ENCODE measurements at places on chromosomes 7 and 10. TPM values are rescaled to one million over a fixed set of nuclear protein-coding genes. Genes with fewer than 3 reads are reported as not detected.

DNA sequence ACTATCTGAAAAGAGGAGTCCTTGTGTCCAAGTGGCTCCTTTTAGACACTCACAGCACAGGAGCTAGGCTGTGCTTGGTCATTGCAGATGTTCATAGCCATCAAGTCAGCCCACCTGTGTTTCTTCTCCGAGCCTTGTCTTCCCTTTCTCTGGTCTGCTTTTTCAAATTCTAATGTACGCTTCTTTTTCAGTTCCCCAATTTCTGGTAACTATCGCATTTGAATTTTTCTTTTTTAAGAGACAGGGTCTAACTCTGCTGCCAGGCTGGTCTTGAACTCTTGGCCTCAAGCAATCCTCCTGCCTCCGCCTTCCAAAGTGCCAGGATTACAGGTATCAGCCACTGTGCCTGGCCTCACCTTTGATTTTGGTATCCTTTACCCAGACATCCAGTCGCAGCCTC is 18.9 kb downstream of the APBB1IP start:
- no peak overlapping the region for H3K4me3 ChIP-seq
- H3K4me1 ChIP-seq: no peaks in the 10 kb centered on the region
- no peak overlapping the region for H3K27ac ChIP-seq
- no peaks in the 10 kb centered on the region for H3K27me3 ChIP-seq

DNA sequence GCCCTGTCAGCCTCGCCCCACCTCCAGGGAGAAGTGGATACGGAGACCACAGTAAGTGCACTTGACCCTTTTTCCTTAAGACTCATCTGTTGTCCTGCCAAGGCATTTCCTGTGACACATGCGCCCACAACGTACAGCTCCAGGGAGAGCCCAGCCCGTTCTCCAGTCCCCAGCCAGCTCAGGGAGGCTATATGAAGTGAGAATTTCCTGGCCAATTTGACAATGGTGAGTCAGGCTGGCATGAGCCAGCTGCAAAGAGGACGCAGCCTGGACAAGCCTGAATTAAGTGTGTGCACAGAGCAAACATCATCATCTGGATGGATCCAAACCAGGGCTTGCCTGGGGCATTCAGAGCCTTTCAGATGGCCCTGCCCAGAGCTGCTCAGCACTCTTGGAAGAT is 244.8 kb downstream of the KCNMA1 start:
- H3K36me3 ChIP-seq: no peaks in the 10 kb centered on the region
- peaks cover 49% of the 10 kb centered on the region for H3K4me1 ChIP-seq
- DNase-seq: peak; percentile 98
- no peaks in the 10 kb centered on the region for H3K27me3 ChIP-seq
- H3K4me3 ChIP-seq: no peak overlapping the region

DNA sequence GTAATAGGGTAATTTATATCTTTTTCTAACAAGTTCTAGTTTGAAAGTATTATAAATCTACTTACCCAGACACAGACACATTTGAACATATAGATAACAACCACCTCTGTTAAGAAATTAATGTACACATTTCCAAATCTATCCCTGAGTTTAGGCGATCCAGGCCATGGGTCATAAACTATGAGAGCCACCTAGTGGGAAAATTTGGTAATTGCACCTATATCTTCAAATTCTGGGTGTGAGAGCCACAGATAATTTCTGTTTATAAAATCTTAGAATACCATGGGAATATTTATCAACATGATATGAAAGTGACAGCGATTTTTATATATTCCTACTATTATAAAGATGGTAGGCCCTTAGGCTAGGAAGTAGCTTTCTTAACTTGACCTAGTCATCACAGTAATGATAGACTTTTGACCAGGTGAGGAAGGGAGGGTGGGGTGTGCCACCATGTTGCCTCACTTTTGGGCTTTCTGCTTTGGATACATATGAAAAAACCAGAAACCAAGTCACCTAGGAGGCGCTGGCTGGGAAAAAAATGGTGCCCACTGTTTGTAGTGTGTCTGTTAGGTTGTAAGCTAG is 8.0 kb upstream of the EPHA1 start:
- DNase-seq: no peak
- H3K4me3 ChIP-seq: no peak overlapping the region
- peaks cover 28% of the 10 kb centered on the region for H3K4me1 ChIP-seq
- no peaks in the 10 kb centered on the region for H3K36me3 ChIP-seq
- H3K27ac ChIP-seq: peak overlapping the region; percentile 76
- H3K27me3 ChIP-seq: no peaks in the 10 kb centered on the region

GRCh38 chr7:50314836-50315592 is 10.5 kb downstream of the IKZF1 start:
- no peak overlapping the region for H3K4me3 ChIP-seq
- H3K4me1 ChIP-seq: no peaks in the 10 kb centered on the region
- DNase-seq: no peak
- H3K36me3 ChIP-seq: no peaks in the 10 kb centered on the region

- H3K4me3 ChIP-seq: no peak overlapping the region
- no peaks in the 10 kb centered on the region for H3K27me3 ChIP-seq
- no peak for DNase-seq
- H3K36me3 ChIP-seq: peaks cover 1% of the 10 kb centered on the region
- H3K27ac ChIP-seq: no peak overlapping the region
These were observed 30.3 kb downstream of the ARID5B start for GRCh38 chr10:61931620-61932332.

DNA sequence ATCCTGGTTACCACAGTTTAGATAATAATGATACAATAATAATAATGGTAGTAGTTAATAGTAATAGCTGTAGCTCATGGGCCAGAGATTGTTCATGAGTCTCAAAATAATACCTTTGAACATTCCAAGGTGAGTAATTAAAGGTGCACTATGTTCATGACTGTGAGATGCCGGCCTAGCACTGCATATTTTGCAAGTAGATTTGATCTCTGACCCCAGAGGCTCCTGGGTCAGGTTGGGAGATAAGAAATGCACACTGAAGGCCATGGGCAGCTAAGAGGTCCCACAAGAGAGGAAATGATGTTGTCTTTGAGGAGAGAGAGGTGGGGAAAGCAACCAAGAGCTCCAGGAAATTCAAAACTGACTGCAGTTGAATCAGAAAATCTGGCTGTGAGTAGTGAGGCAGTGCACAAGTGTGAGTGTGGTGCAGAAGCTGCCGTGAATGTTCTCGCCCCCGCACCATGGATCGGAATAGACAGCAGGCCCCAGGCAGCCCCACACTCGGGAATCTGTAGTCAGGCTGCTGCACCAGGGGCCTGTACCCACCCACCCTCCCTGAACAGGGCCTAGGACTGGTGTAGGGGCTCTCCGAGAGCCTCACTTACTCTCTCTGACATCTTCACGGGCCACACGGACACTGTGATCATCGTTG is 11.9 kb downstream of the CPXM2 start:
- no peak for DNase-seq
- H3K27me3 ChIP-seq: peaks cover 11% of the 10 kb centered on the region
- H3K4me3 ChIP-seq: no peak overlapping the region
- no peak overlapping the region for H3K27ac ChIP-seq
- H3K4me1 ChIP-seq: no peaks in the 10 kb centered on the region

- no peaks in the 10 kb centered on the region for H3K27me3 ChIP-seq
- no peak for DNase-seq
- no peaks in the 10 kb centered on the region for H3K36me3 ChIP-seq
- H3K27ac ChIP-seq: no peak overlapping the region
- no peak overlapping the region for H3K4me3 ChIP-seq
- H3K4me1 ChIP-seq: no peaks in the 10 kb centered on the region
These were observed 175.9 kb upstream of the TAC1 start for GRCh38 chr7:97555857-97556421.

DNA sequence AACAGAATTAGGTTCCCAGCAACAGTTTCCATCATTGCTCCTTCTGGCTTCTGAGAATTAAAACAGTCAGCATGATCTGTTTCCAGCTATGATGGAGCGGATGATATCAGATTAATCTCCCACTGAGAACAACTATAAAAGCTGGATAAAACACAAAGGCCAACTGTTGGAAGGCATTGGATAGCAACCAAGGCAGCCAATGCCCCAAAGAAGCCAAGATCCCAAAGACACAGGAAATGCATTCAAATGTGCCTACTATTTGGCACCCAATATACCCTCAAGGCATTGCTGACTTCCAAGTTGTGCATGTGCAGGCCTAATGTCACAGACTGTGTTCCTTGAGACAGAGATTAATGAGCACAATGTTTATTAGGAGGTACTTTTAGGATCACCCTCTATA is 259.3 kb downstream of the ARHGAP12 start:
- H3K4me3 ChIP-seq: no peak overlapping the region
- H3K4me1 ChIP-seq: peaks cover 5% of the 10 kb centered on the region
- no peak for DNase-seq
- H3K27me3 ChIP-seq: no peaks in the 10 kb centered on the region
- H3K27ac ChIP-seq: no peak overlapping the region

DNA sequence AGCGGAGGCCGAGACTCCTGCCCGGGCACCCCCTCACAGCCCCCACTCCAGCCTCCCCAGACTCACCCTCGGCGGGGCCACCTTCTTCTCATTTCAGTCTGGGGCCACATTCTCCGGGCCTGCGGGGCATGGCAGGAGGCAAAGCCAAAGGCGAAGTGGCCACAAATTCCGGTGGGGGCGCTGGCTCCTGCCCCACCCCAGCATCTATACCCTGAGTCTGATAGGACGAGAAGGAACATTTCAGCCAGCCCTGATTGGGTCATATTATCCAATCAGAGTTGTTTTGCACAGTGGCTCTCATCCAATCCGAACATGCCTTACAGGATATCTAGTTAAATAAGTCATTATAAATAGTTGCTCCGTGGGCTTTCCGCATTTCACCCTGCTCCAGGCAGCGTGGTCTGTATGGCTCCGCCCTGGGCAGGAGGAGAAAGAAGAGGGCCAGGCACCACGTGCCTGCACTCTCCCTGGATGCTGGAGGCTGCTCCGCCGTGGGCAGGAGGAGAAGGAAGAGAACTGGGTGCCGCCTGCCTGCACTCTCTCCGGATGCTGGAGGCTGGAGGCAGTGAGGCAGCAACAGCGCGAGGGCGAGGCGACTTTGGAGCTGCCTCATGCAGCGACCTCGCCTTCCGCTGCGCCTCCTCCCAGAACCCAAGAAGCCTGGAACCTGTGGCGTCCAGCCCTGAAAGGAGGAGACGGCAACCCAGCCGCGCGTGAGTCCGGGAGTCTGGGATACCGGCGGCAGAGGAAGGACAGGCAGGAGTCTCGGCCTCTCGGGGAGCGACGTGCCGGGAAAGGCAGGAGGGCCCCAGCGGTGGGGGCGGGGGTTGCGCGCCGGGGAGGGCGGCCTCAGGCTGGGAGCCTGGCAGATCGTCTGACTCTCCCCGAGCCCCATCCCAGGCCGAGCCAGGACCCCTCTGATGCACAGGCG is 162.9 kb downstream of the ZNF33B start:
- H3K4me3 ChIP-seq: peak overlapping the region; percentile 20
- no peaks in the 10 kb centered on the region for H3K4me1 ChIP-seq
- no peak for DNase-seq

- peak; percentile 99 for DNase-seq
- peaks cover 27% of the 10 kb centered on the region for H3K4me1 ChIP-seq
- no peaks in the 10 kb centered on the region for H3K36me3 ChIP-seq
- no peaks in the 10 kb centered on the region for H3K27me3 ChIP-seq
These were observed 102.1 kb upstream of the MDFIC start for GRCh38 chr7:114819616-114820362.

DNA sequence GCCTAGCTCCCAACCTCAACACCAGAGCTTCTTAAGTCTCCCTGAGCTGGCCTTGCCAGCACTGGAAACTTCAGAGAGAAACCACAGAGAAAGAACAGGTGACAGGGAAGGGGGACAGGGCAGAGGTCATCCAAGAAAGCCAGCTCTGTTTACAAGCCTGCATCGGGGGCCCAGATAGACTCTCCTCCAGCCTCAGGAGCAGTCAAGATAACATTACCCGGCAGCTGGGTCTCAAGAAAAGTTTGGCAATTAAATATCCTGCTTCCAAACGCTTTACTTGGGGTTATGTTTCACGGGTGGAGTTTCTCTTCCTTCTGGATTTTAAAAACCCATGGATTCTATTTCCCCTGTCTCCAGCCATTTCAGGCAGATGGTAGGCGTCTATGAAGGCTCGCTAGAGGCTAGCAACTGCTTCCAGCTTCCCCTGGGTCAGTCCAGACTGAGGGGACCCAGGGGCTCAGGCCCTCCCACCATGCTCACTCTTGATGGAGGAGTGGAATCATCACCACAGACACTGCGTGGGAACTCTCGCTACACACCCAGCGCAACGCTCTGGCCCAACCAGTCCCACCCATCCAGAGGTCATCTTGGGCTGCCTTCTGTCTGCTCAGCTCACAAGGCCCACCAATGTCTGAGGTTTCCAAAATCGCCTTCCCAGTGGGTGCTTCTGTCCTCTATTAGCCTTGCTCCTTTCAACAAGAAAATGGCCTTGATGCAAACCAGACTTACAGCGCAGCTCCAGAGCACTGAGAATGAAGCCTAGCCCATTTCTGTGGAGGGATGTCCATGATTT is 48.8 kb downstream of the SH3PXD2A start:
- no peak for DNase-seq
- H3K4me1 ChIP-seq: peaks cover 46% of the 10 kb centered on the region
- H3K27ac ChIP-seq: no peak overlapping the region
- no peak overlapping the region for H3K4me3 ChIP-seq

DNA sequence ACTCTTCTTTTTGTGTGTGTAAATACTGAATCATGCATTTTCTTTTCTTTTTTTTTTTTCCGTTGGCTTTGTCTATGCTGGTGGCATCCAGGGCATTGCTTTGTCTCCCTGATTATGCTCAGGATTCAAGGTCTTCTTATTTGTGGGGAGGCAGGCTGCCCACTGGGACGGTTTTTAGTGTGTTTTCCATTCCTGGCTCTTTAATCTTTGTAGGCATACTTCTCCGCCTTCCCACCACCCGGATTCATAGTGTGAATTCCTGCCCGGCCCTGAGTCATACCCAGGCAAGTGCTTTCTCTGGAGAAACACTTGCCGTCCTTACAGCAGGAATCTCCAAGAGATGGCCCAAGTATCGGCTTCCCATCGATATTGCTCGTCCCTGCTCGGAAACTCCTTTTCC is 5.2 kb downstream of the ZNF655 start:
- DNase-seq: no peak
- H3K36me3 ChIP-seq: peaks cover 38% of the 10 kb centered on the region
- H3K27me3 ChIP-seq: no peaks in the 10 kb centered on the region
- peaks cover 47% of the 10 kb centered on the region for H3K4me1 ChIP-seq

GRCh38 chr7:146781352-146782116 is 664.9 kb downstream of the CNTNAP2 start:
- no peaks in the 10 kb centered on the region for H3K4me1 ChIP-seq
- H3K4me3 ChIP-seq: no peak overlapping the region
- no peak for DNase-seq
- no peaks in the 10 kb centered on the region for H3K36me3 ChIP-seq
- no peaks in the 10 kb centered on the region for H3K27me3 ChIP-seq

Gene TAS2R3
- 0.59 TPM for polyA plus RNA-seq

Gene AGR2
- polyA plus RNA-seq: 2.4 TPM

Gene LBX1
- polyA plus RNA-seq: not detected

Gene SKIDA1
- 0.13 TPM for polyA plus RNA-seq

Gene HOXA1
- 5.2 TPM for polyA plus RNA-seq

Gene TUBB8
- 0.10 TPM for polyA plus RNA-seq

Gene VGF
- 0.04 TPM for polyA plus RNA-seq

Gene PDK4
- not detected for polyA plus RNA-seq

Gene MMD2
- polyA plus RNA-seq: not detected

Data from keratinocyte (primary cell).